ENCODE measurements at places on chromosomes 13 and 19. TPM values are rescaled to one million over a fixed set of nuclear protein-coding genes. Genes with fewer than 3 reads are reported as not detected.
A peak's percentile ranks its signal among the peaks of the same experiment; 100 is the strongest.

Gene ZNF507
- 14.7 TPM for total RNA-seq

- peak; percentile 52 for DNase-seq
Measured at GRCh38 chr13:65943024-65943423, 1287.1 kb downstream of the PCDH9 start.

DNA sequence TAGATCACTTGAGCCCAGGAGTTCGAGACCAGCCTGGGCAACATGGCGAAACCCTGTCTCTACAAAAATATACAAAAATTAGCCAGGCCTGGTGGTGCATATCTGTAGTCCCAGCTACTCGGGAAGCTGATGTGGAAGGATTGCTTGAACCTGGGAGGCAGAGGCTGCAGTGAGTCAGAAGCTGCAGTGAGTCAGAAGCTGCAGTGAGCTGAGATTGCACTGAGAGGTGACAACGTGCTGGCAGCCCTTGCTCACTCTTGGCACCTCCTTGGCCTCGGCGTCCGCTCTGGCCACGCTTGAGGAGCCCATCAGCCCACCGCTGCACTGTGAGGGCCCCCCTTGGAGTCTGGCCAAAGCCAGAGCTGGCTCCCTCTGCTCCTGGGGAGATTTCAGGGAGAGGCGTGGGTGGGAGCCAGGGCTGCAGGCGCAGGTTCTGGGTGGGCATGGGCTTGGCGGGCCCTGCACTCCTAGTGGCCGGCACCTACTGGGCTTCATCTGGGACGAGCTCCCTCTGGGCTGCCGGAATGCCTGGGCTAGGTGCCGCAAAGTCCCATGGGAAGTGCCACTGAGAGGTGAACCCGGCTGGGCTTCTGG, 39.5 kb upstream of the RPL21 start:
- DNase-seq: peak; percentile 71

- DNase-seq: peak; percentile 34
Measured at GRCh38 chr13:43331672-43332071, 308.3 kb downstream of the DNAJC15 start.

Gene SIGLEC10
- not detected for total RNA-seq

DNA sequence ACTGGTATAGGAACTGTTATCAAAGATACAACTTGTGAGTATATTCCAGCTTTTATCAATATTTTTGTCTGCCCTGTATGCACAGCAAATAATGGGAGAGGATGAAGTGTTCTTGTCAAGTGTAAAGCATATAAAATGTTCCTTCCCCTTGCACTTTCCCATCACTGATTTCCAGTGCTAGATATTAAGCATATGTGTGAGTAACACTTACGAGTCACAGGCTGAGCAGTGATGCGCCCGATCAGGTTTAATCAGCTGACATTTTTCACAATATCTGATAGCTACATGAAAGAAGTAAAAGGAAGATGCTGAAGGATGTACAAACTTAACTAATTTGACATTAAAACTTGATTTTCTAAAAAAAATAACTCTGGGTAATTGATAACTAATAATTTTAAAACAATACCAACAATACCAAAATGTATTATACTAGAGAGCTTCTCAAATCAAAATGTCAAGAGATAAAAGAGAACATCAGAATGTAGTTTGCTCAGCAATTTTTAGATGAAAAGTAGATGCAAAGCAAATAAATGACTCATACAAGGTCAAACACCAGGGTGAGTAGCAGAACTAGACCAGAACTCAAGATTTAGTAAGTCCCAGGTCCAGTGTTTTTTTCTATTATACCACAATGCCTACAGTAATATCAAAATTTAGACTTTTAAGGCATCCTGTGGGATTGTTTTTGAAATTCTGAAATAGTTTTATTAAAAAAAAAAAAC, 56.4 kb downstream of the ZDHHC20 start:
- peak; percentile 29 for DNase-seq

GRCh38 chr19:3346677-3347353, 19.6 kb upstream of the NFIC start:
- DNase-seq: no peak

GRCh38 chr19:50933640-50934039, 19.2 kb downstream of the KLK5 start:
- peak; percentile 6 for DNase-seq

GRCh38 chr13:106212386-106213010, 323.0 kb downstream of the EFNB2 start:
- no peak for DNase-seq

Gene PSG7
- not detected for total RNA-seq

DNA sequence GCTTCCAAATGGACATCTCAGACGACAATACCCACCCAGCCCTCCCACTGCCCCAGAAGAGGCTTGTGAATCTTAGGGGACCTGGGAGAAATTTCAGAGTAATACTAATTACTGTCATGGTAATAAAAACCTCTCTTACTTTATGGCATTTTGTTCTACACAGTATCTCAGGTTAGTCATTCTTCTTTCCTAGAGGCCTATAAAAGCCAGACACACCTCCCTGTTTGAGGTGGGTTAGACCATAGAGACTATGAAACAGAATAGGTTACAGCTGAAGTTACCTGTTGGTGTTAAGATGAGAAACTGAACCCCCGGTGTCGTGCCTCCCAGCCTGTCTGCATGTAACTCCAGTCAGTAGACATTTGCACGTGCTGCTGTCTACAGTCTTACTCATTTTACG, 113.9 kb downstream of the SLC7A1 start:
- DNase-seq: no peak

DNA sequence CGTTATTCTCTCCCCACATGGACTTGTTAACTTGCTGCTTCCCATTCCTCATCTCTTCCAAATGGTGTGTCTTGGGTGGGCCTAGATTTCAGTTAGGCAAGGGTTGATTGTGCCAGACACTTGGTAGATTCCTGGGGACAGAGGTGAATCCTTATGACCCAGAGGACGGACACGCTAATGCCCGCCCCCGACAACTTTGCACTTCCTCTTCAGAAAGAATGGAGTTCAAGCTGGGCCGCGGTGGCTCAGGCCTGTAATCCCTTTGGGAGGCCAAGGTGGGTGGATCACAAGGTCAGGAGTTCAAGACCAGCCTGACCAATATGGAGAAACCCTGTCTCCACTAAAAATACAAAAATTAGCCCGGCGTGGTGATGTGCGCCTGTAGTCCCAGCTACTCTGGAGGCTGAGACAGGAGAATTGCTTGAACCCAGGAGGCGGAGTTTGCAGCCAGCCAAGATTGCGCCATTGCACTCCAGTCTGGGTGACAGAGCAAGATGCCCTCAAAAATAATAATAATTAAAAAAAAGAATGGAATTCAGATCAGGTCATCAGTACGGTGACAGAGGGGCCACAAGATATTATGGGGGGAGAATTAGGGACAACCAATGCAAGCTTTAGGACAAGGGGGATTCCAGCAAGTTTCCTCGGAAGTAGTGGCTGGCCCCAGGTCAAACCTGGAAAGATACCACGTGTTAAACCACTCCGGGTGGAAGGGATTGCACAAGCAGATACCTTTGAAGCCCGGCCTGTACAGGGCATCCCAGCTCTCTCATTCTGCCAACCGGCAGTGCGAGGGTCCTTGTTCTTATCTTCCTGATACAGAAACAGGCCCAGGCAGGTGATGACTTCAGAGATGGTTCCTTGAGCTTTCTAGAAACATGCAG, 2.7 kb downstream of the MYO9B start:
- DNase-seq: no peak

Gene KMT5C
- 14.6 TPM for total RNA-seq

DNA sequence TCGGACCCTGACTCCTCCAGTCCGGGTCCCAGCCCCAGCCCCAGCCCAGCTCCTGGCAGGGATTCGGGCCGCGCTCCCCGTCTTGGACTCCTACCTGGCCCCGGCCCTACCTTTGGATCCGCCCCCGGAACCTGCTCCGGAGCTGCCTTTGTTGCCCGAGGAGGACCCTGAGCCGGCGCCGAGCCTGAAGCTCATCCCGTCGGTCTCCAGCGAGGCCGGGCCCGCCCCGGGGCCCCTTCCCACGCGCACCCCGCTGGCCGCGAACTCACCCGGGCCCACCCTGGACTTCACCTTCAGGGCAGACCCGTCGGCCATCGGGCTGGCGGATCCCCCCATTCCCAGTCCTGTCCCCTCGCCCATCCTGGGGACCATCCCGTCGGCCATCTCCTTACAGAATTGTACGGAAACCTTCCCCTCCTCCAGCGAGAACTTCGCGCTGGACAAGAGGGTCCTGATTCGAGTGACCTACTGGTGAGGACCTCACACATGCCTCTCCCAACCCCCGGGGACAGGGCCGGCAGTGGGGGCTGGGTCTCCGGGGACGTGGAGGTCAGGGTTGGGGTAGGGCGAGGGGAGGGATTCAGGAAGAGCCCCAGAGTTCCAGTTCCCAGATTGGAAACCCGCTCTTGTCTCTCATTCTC, 732 bp downstream of the SELENOV start:
- no peak for DNase-seq

DNA sequence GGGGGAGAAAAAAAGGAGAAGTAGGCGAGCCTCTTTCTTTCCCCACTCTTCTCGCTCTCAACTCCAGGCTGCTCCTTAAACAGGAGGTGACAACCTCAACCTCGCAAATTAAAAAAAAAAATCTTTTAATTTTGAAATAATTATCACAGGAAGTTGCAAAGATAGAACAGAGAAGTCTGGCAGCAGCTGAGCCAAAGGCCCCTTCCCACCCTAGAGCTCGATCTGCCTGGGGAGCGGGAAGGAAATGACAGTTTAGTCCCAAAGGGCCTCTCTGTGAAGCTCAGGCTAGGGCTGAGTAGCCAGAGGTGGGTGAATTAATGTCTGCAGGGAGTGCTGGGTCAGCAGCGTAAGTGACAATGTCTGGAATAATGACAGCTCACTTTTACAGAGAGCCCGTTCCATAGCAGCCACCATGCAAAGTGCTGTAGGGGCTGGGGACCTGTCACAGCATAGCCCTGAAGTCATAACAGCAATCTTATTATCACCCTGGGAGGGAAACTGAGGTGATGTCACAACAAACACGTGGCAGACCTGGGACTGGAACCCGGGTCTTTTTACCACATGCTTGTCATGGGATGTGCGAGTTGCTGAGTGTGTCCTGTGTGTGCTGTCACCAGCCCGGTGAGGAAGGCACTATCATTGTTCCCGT, 8.8 kb upstream of the CD22 start:
- DNase-seq: no peak

DNA sequence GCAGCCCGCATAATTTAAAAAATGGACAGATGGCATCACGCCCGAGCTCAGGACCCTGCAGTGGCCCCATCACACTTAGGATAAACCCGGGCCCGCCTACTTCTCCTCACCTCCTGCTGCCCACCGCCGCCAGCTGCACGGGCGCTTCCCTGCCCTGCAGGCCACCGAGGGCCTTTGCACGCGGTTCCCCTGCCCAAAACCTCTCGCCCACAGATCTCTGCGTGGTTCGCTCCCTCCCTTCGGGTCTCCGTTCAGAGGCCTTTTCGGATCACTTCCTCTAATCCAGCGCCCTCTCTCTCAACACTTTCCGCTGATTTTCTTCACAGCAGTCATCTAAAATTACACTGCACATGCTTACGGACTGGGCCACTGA, 1.8 kb downstream of the SHISA7 start:
- no peak for DNase-seq

- peak; percentile 13 for DNase-seq
Measured at GRCh38 chr13:42946927-42947326, 45.1 kb downstream of the EPSTI1 start.

Data from astrocyte (in vitro differentiated cells and primary cell).